Effector memory CD4-positive, alpha-beta T cell (primary cell): ENCODE measurements at places on chromosomes 6 and 20.

- DNase-seq: no peak
Observed at GRCh38 chr6:105991561-105992314, 94.4 kb upstream of the PRDM1 start.

- peak; percentile 61 for DNase-seq
Observed at GRCh38 chr20:62804627-62805154, at the start of gene OGFR. Gene OGFR (plus strand): TSS chr20:62804835. CDS start chr20:62804860, 25 bp downstream.

GRCh38 chr6:34043359-34043758, 102.5 kb downstream of the GRM4 start:
- no peak for DNase-seq

DNA sequence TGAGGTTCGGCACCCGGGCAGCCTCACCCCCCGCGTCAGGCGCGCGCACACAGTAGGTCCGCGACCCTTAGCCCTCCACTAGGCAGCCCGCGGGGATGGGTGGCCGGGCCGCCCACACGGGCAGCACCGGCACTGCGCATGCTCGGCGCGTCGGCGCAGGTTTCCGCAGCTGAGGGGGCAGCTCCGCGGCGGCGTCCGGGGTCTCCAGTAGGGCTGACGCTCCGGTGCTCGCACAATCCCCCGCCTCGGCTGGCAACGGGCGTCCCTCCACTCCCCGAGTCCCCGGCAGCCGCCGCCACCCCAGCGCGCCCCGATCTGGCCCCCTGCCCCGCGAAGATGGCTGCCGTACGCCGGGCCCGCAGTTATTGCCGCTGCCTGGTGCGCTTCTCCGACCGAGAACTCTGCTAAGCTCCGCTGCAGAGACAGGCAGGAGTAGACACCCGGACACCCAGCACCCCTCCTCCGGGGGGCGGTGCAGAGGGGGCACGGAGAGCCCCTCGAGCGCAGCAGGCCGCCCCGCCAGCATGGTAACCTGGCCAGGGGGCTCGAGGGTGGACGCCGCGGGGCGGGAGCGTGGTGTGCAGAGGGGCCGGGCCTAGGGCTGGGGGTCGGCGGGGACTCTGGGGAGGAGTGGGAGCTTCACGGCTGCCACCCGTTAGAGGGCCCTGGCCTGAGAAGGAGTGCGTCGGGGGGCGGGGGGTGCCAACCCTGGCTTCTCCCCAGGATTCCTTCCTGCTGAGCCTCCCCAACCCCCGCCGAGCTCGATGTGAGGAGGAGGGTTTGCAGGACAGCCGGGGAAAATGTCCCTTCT, at the start of gene FBXO9:
Gene FBXO9 (plus strand): TSS at position 139 of the 811 bp plus-strand sequence. CDS start 386 bp downstream, at position 525.
- DNase-seq: peak; percentile 70

DNA sequence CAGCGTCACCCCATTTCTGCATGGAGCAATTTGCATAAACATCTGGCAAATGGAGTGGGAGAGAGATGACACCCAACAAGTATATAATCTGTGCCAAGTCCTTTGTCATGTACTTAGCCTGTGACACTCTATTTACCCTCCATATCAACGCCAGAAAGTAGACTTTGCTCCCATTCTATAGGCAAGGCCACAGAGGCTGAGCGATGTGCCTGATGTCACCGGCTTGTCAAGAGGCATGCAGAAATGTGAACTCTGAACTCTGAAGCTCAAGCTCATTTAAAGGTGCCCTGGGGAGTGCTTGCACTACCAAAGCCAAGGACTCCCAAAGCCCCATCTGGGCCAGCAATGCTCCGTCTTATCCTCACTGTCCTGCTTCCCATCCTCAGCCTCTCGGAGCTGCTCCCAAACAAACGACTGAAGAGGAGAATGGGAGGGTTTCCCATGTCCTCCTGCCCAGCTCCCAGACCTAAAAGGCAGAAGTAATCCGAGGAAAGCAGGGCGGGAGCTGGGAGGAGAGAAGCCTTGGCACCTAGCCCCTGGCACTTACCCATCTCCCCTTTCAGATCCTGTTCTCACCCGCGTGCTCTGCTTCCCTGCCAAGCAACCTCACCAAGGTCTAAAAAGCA, 9.2 kb downstream of the CPNE5 start:
- DNase-seq: no peak

GRCh38 chr6:48563433-48563832, 452.4 kb upstream of the PTCHD4 start:
- DNase-seq: no peak

- no peak for DNase-seq
Observed at GRCh38 chr6:158374020-158374419, 61.8 kb downstream of the TULP4 start.

DNA sequence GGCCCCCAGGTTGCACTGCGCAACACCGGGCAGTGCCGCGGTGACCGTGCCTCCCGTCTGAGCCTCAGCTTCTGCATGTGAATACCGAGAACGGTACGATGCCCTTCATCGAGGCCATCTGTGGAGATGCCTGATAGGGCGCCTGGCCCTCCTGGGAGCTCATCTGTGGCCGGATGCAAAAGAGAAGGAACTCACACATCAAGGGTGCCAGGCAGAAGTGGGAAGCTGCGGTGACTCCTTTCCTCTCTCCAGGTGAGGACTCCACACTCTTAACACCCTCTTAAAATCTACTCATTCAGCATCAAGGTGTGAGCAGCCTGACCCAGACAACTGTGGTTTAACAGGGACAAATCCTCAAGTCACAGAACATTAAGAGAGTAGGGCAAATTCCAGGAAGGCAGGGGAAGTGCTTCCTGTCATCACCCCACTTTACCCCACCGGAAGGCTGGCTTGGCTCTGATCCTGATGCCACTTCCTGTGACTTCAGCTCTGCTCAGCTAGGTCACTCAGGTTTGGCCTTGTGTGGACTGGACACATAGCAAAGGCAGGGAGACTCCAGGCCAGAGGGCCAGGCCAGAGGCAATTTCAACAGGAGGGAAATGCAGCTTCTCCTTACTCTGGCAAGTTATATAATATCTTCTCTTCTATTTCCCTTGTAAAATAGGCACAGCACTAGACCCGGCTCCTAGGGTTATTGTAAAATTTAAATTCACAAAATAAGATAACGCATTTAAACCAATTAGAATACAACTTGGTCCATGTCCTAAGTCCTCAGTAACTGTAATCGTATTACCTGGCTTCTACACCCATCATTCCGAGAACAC, 69.4 kb downstream of the CPNE5 start:
- no peak for DNase-seq

DNA sequence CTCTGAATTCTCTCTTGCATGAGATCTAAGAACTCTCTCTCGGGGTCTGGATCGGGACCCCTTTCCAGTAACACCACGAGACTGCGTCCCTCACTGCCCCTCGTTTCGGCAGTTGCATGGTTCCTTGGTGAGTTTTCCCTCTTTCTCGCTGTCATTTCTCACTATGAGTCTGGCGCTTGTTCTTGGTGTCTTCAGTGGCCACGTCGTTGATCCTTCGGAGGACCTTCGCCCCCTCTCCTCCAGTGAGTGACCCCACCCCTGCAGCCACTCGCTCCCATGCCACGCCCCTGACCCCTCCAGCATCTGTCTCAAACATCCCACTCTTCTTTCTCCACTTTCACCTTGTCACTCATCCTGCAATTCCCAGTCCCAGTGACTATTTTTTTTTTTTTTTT, 23.0 kb downstream of the SYNJ2 start:
- no peak for DNase-seq

DNA sequence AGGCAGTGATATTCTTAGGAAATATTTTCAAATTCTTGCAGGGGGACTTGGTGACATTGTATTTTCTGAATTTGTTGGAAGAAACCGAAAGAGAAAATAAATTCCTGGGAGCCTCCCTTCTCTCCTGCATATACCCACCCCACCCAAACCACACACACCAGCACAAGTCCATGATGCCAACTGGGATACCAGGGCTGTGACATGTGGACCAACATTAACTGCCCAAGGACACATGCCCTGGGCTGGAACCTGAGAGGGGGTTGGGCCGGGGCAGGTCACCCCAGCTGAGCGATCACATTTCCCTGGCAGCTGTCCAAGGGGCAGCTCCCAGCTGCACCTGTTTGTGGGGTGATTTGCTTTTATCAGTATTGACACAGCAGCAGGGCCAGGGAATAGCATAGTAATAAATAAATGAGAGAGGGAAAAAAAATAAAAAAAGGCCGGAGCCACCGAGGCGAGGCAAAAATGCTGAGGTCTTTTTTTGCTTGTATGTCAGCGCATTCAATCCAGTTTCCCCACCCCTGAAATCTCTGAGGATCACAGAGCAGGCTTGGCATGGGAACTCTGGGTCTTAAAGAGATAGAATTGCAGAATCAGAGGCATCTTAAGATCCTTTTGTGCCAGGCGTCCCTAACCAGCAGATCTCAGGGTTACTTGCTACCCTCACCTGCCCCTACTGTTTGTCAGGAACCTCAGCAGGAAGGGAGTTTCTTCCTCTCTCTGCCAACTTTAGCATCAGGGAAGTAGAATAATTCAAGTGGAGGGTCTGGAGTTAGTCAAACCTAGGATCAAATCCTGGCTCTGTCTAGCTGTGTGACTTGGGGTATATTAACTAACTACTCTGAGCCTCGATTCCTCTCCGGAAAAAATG, 66.5 kb upstream of the PIM1 start:
- DNase-seq: peak; percentile 6

GRCh38 chr6:157181649-157182048, 141.7 kb downstream of the TMEM242 start:
- DNase-seq: no peak

GRCh38 chr6:6556738-6557503, 31.6 kb upstream of the LY86 start:
- DNase-seq: peak; percentile 8

- no peak for DNase-seq
Observed at GRCh38 chr6:88671624-88672023, 291.8 kb downstream of the RNGTT start.

- no peak for DNase-seq
Observed at GRCh38 chr20:13870170-13870748, 85.4 kb downstream of the NDUFAF5 start.

DNA sequence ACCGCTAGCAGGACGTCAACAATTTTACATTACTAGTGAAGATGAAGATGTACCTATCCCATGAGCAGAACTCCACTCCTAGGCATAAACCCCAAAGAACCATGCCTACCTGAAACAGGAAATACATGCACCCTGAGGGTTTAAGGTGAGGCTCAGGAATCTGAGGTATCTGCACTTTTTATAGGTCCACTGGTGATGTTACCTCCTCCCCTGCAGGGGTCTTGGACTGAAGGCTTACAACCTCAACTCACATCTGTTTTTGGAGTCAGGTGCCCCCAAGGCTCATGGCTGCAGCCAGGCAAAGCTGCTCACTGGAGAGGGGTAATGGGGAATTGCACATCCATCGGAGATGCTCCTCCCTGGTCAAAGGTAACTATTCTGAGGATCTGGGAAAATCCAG, 132.5 kb upstream of the TRAF3IP2 start:
- DNase-seq: no peak

DNA sequence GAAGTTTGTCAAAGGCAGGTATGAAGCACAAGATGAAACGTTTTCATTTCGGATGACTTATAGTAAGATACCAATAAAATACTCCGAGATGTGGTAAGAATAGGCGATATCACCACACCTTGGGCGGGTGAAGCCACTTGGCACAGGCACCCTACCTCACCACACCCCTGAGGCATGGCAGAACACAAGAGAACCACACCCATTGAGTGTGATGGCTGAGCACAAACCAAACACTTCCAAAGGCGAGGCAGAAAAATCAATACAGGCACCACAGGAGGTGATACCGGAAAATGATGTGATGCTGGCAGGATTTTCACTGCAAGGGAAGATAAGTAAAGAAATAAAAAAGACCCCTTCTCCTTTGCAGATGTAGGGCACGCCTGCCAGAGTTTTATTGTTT, 332.9 kb upstream of the PRDM1 start:
- no peak for DNase-seq

DNA sequence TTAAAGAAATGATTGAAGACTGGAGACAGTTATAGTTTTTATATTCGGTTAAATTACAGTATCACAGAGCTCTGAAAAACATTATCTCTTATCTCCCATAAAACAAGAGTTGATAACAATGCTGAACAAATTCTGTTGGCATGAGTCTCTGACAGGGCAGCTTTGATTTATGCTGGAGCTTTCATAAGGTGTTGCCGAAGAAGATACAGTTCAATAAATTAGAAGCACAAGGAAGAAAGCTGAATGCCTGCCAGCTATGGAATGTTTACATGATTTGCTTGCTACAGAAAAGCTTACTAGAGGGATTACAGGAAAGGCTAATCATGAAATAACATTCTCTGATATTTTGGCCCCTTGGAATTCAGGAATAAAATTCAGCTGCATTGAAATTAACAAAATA, 431.9 kb upstream of the GJE1 start:
- no peak for DNase-seq

DNA sequence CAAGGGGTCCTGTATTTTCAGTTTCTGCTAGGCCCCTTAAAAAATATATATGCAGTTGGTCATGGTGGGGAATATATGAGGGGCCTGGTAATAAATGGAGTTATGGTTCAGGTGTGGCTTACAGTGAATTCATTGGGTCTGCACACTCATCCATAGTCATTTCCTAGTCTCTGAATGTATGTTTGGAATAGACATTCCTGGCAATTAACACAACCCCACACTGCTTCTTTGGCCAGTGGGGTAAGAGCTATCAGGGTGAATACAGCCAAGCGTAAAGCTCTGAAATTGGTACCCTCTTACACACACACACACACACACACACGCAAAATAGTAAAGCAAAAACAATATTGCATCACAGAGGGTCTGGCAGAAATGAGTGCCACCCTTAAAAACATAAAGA, 56.5 kb downstream of the QRSL1 start:
- no peak for DNase-seq

GRCh38 chr6:142820338-142821051, 124.5 kb downstream of the HIVEP2 start:
- DNase-seq: no peak

DNA sequence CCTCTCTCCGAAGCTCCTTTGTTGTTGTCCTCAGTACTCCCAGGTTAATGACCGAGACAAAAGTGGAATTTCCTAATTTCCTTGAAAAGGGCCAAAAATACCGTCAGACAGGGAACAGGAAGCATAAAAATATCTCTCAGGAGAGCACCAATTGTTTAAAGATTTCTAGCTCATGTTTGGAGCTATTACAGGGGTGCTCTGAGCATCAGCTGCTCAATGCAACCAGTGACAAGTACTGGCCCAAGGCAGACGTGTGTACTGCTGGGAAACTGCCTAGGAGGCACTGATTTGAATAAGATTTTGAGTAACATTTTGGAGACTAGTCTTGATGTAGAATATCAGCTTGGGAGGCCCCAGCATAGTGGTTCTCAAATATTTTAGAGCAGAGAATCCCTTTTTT, 17.3 kb downstream of the LAMA4 start:
- no peak for DNase-seq

- DNase-seq: no peak
Observed at GRCh38 chr6:160315310-160315709, 32.9 kb upstream of the SLC22A3 start.

DNA sequence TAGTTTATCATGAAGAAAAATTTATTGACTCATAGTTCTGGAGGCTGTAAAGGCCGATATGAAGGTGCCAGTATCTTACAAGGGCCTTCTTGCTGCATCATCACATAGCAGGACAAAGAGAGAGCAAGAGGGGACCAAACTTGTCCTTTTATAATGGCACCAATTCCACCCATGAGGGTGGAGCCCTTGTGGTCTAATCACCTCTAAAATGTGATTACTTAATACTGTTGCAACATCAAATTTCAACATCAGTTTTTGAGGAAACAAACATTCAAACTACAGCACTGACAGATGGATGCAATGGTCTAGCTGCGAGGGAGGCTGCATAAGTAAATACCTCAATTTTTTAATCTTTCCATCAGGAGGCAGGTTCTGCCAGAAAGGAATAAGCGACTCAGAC, 76.7 kb upstream of the LAMA2 start:
- no peak for DNase-seq

- DNase-seq: no peak
Observed at GRCh38 chr20:37479925-37480691, 40.9 kb upstream of the NNAT start.

- no peak for DNase-seq
Observed at GRCh38 chr6:14734416-14735340, 511.2 kb upstream of the JARID2 start.
